NCI-H2081 treated with DMSO at 0.1 percent for 48 hours (cell line): ENCODE measurements at places on chromosomes 13 and 19.

GRCh38 chr19:21709464-21709863 is 57.9 kb downstream of the ZNF100 start:
- no peak for DNase-seq

DNA sequence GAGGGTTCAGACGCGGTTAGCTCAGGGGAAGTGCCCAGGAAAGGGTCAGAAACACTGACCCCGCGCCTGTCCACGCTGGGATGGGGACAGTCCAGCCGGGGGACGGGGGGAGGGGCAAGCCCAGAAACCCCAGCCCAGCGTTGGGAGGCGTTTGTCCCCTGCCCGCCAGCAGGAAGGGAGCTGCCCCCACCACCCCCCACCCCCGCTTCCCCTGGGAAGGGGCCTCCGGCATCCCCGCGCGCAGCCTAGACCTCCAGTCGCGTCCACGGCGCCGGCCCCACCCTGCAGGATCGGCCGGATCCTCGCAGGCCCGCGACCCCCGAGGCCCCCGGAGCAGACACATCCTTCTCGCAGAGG is 277 bp downstream of the GIPC1 start:
- no peak for DNase-seq

DNA sequence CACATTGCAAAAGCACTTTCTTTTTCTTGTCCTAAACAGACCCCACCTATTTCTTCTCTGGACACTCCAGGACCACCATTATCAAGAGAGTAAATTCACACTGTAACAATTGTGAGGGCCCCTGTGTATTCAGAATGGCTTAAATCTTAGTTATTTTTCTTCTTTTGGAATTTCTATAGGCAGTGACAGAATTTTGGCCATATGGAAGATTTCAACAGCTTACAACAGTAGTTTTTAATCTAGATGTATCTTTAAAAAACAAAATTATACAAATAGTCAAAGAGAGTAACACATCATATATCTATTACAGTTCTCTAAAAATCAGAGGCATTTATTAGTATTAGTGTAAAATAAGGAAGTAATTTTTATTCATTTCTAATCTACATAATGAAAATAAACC is 482.1 kb downstream of the LIG4 start:
- no peak for DNase-seq

DNA sequence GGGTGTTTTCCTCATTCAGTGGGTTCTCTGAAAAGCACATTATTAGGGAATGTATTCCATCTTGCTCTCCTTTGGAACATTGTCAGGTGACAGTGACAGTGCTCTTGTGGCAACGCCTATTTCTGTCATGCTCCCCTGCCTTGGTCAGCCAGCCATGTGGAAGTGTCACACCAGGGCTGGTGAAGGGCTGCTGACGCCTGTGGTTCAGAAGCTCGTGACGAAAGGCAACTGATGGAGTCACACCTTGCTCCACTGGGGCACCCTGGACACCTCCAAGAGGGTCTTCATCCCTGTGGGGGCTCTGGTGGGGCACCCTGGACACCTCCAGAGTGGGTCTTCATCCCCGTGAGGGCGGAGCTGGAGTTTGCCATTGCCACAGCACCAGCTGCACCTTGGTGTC is 68.9 kb upstream of the GPR183 start:
- no peak for DNase-seq

- no peak for DNase-seq
These were observed 5.4 kb downstream of the LMTK3 start for GRCh38 chr19:48506138-48506733.

DNA sequence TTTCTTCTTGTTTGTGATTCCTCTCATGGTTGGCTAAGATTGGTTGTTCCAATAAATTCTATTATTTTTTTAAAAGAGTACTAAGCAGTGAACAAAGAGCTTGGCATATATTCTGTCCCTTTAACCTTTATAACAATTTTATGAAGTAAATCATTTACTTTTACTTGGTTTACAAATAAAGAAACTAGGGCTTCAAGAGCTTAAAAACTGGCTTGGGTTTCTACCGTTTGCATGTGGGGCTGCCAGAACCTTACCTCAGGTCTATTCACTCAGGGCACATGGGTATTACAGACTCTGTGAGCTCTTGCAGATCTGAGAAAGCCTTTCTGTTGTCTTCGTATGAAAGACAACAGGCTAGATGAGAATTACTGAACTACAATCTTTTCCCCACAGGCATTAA is 13.3 kb downstream of the N4BP2L1 start:
- DNase-seq, result no peak

- no peak for DNase-seq
These were observed 11.2 kb upstream of the F2RL3 start for GRCh38 chr19:16877581-16877980.

GRCh38 chr19:7888145-7888825 is at the start of gene LRRC8E:
Gene LRRC8E (plus strand): TSS chr19:7888510. CDS start chr19:7895604, 7,094 bp downstream.
- no peak for DNase-seq

- no peak for DNase-seq
These were observed 20.4 kb downstream of the RBM26 start for GRCh38 chr13:79385694-79386093.

GRCh38 chr13:70183041-70183440 is 74.8 kb upstream of the KLHL1 start:
- DNase-seq, result no peak

DNA sequence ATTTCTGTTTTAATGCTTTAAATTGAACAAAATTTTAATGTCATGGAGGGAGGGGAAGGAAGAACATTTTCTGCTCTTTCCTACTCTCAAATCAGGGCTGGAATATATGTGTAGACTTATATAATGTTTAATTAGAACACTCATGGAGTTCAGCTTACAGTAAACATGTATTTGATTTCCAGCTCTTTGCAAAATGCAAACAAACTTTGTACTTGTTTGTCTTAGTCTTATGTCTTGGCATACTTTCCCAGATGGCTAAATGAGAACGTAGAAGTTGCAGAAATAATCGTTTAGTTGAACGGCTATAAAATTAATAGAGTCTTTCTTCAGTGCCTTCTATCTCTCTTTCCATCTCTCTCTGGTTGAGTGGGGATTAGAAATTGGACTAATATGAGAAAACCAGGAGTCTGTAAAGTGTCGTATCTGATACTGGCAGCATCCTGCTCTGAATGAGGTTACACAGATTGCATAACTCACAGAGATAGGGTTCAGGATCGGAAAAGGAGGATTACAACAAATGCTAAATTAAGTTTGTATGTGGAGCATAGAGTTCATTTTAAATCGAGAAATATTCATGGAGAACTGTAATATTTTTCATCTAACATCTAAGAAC is 82.3 kb downstream of the FGF9 start:
- no peak for DNase-seq

- DNase-seq, result no peak
These were observed at the start of gene FCHO1 for GRCh38 chr19:17751103-17751911. Gene FCHO1 (plus strand): TSS chr19:17751477. CDS start chr19:17755165, 3,688 bp downstream.

GRCh38 chr19:48342841-48343540 is 17.6 kb downstream of the EMP3 start:
- DNase-seq, result no peak

- no peak for DNase-seq
These were observed 22.3 kb upstream of the CEBPA start for GRCh38 chr19:33324628-33325027.
